Activated CD4-positive, alpha-beta T cell treated with anti-CD3 and anti-CD28 coated beads, Interleukin-2, amount 10 ng/mL, durations not matched to agents 7 days and 5 days (primary cell): ENCODE measurements at places on chromosomes 13 and 19.

DNA sequence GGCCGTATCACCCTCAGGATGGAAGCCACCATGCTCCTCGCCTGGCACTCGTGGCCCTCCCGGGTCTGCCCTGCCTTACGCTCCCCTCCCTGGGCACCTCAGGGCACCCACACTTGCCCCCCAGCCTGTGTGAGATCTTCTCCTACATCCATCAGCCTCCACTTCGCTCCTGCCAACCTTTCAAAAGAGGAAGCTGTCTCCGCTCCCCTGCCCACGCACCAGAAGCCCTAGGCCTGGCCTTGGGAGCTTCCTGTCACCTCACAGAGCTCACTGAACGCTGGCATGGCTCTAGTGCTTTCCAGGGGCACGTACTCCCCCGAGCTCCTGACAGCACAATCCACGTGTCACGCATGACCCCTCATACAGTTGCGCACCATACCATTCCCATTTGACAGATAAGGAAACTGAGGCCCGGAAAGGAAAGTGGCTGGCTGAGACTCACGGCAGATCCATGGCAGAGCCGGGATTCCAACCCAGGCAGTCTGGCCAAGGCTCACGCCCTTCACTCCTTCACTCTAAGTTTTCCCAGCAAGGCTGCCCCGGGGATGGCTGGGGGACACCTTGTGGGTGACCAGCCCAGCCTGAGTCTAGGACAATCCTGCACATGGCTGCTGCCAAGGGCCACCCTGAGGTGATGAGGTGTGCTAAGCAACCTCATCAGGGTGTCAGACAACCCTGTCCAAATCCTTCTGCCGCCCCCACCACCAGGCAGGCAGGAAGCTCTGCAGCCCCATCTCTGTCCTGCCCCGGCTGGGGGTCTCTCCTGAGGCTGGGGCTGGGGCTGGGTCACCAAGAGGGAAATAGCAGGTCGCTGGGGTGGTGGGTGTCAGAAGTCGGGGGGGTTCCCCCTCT lies 19.3 kb downstream of the PPP1R12C start:
- DNase-seq, result no peak

GRCh38 chr13:96898212-96898611 lies 96.1 kb downstream of the OXGR1 start:
- DNase-seq, result no peak

DNA sequence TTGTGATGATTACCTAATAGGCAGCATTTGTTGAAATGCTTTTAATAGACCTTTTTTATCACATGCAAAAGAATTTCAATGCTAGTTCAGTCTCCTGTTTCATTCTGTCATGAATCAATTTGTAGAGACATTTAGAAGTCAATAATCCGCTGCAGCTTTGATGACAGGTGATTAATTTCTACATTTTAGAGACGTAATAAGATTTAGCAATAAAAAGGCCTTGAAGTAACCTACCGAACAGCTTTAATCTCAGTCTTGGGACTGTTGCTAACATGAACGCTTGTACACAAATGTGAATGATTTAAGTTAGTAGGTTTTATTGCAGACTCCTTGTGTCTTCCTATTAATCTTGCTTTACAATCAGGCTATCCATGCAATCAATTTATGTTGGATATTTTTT lies 186.5 kb downstream of the MZT1 start:
- no peak for DNase-seq

DNA sequence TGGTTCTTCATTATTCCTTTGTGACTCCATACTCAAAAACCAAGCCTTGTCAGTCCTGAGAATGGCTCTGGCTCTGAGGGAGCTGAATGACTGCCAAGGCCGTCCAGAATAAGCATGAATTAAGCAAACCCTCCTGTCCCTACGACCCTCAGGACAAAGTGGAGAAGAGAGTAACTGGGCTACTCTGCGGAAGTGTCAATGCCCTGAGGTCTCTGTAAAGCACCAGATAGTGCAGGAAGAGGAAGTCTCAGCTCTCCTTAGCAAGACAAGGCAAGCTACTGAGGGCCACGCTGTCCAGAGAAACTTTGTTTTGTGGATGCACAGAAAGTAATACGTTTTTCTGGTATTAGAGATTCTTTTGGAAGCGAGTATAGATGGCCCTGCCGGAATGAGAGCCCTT lies 94.1 kb downstream of the RNASEH2B start:
- DNase-seq, result no peak

GRCh38 chr13:99800951-99801350 lies 170.6 kb downstream of the ZIC5 start:
- no peak for DNase-seq
